GM20000 (cell line): ENCODE measurements at places on chromosomes 16 and 17.

- DNase-seq = peak; percentile 5
These were observed 1.5 kb downstream of the CD68 start for GRCh38 chr17:7580604-7581575.

- DNase-seq = no peak
These were observed 85.9 kb upstream of the FOXF1 start for GRCh38 chr16:86424398-86424797.

DNA sequence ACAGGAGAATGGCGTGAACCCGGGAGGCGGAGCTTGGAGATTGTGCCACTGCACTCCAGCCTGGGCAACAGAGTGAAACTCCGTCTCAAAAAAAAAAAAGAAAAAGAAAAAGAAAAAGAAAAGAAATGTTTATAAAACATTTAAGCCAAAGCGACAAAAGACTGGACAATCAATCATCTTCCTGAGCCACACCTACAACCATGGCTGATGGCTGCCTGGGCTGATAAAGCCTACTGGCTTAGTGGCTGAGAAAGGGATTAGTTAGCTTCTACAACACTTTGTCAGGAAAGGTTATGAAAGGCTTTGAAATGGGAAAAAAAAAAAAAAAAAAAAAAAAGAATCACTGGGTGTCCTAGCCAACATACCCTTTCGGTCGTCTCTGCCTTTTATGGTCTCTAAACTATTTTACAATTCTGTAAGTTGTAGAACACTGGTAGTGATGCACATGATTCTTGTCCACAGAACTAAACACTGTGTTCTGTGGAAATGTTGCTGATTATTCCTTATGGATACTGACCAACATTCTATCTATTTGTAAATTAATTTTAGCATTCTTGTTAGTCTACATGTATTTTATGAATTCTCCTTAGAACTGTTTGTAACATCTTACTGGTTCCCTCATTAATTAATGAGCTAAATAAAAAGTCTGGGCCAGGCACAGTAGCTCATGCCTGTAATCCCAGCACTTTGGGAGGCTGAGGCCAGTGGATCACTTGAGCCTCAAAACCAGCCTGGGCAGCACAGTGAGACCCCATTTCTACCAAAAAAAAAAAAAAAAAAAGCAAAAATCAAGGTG is 45.5 kb downstream of the ZZEF1 start:
- no peak for DNase-seq

GRCh38 chr16:59021751-59022150 is 287.6 kb upstream of the GOT2 start:
- no peak for DNase-seq

- no peak for DNase-seq
These were observed 77.8 kb downstream of the WWP2 start for GRCh38 chr16:69839798-69840409.

GRCh38 chr16:8109510-8110369 is 480.6 kb downstream of the TMEM114 start:
- DNase-seq = no peak

- DNase-seq = peak; percentile 75
These were observed 1.7 kb upstream of the RRAD start for GRCh38 chr16:66926961-66927436.

DNA sequence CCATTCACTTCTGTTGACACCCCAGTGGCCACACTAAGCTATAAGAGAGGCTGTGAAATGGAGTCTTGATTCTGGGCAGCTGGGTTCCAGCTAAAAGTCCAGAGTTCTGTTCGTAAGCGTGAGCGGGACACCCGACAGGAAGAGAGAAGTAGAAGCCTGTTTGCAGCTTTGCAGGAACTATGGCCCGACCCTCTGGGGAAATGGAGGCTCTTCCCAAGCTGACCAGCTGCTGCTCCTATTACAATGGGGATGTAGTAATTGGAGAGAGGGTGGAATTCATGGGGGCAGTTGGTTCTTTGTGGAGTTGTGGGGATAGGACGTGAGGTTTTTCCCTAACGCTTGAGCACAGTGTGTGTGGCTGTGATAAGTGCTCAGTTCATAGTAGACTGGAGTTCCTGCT is 28.4 kb downstream of the UBALD1 start:
- DNase-seq = no peak

GRCh38 chr16:85104147-85104546 is 8.1 kb downstream of the CIBAR2 start:
- no peak for DNase-seq

GRCh38 chr17:79220713-79221291 is 146.2 kb downstream of the ENGASE start:
- DNase-seq = no peak

DNA sequence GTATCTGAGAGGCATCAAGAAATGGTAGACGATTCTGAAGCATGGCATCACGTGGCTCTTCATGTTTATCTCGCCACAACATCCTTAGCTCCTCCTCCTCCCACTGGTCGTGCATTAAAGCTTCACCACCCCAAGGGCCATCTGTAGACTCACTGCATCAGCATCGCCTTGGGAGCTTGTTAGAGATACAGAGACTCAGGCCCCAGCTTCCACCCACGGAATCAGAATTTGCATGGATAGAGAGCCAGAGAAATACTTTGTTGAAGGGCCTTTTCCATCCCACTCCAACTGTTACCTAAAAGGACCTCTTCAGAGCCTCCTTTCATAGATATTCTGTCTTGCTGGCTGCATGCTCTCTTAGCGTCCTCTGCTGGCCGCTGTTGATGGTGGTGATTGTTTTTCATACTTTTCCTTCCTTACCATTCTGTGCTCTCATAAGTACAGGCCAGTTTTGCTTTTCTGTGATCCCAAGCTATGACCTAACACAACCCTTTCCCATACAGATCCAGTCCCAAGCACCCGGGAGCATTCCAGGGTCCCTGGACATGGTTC is 1049.4 kb upstream of the EEF2KMT start:
- DNase-seq = no peak

- no peak for DNase-seq
These were observed 68.5 kb downstream of the BRIP1 start for GRCh38 chr17:61794792-61795191.

DNA sequence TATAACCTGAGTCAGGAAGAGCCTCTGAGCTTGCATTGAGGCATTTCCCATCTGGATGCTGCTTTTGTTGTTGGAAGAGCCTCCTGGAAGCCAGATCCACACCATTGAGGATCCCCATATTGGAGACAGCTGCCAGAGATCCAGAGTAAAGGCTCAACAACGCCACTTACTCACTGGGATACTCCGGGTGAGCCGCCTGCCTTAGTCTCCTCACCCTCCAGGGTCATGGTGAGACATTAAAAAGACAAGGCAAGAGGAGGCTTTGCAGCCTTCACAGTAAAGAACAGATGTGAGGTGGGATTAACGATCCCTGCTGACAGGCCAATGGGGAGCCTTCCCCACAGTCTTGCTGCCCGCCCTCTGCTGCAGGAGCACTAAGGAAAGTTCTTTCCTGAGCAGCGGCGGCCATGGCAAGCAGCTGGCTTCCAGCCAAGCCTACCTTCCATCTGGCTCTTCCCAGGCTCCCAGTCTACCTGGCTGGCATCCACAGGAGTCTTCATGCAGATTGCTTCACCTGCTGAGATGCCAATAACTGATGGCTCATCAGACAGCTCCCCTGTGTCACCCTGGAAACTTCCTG is 198.5 kb downstream of the CYLD start:
- DNase-seq = no peak

- DNase-seq = no peak
These were observed 958.1 kb downstream of the KCNJ2 start for GRCh38 chr17:71127416-71127815.

GRCh38 chr16:57878586-57878985 is 76.3 kb upstream of the KIFC3 start:
- DNase-seq = peak; percentile 19

DNA sequence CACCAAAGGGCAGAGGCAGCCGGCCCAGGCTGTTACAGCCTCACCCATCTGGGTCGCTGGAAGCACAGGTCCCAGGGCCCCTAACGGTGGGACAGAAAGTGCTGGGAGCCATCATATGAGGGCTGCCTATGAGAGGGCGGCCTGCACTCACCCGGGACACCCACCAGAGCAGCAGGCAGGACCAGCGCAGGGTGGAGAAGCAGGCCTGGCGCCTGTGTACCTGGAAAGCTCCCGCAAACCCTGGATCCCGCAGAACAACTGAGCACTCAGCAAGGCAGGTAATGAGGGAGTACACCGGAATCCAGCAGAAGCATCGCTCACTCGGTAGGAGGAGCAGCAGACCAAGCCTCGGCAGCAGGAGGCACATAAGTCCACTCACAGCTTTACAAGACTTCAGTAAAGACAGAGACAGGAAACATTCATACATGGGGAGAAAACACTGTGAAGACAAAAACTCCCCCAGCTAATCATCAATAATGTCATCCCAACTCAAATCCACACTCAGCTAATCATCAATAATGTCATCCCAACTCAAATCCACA is 31.5 kb upstream of the C16orf95 start:
- DNase-seq = no peak

- DNase-seq = peak; percentile 72
These were observed 2.2 kb downstream of the SNN start for GRCh38 chr16:11670171-11671131.

GRCh38 chr17:56602292-56603130 is 9.0 kb downstream of the NOG start:
- no peak for DNase-seq

- DNase-seq = no peak
These were observed 154.3 kb downstream of the KATNIP start for GRCh38 chr16:27704252-27704651.

GRCh38 chr17:9805769-9806168 is 14.4 kb upstream of the DHRS7C start:
- DNase-seq = no peak

DNA sequence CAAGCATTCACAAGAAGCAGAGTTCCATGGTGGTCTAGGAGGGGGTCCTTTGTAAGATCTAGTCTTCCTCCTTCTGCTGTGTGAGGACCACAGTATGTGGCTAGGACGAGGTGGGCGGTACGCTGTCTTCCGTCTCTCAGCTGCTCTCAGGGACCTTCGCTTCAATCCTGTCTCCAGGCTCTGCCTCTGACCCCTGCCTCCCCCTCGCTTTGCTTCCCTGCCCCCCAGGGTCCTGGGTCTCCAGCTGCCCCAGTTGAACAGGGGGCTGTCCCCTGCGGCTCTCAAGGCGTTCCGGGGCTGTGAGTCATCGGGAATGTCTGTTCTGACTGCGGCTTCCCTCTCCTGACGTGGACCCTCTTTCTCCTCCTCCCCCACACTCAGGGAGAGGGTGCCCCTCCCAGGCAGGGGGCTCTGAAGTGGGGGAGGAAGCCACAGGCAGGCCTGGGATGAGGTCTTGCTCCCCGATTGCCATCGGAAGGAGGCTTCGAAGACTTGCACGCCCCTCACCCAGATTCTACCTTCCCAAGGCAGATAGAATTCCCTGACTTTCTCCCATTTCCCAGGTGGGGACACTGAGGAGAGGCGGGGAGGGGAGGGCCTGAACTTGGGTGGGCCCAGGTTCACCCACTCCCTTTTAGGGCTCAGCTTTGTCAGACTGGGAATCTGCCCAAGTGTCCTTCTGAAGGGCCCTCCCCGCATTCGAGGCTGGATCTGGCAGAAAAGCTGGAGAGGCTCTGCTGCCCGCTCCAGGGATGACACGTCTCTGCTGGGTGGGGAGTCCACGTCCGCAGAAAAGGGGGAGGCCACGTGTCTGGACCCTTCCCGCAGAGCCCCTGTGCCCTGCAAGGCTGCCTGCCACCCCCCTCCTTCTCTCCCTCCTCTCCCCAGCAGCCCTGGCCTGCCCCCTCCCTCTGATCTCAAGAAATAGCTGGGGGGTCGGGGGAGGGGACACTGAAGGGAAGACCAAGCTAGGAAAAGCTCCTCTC is 9.1 kb upstream of the COL1A1 start:
- no peak for DNase-seq

DNA sequence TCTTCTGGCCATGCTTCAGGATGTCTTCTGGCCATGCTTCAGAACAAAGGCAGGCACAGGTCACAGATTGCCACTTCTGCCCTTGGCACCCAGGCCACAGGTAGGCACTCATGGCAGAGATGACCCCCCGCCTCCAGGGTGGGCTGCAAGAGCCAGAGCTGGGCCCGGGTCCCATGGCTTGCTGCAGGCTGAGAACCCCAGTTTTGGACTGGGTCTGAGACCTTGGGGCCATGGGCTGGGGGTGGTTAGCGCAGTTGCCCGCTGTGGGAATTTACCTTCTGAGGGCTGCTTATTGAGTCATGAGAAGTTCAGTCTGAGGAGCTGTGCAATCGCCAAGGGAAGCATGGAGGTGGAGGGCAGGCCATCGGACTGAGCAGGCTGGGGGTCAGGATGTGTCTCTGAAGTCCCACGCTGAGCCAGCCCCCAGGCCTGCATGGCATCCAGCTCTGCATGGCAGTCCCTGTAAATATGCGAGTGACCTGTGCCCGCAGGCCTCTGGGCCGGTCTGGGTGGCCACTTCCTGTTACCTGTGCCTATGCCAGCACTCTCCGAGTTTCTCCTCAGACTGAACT is 1.7 kb downstream of the ANKRD13B start:
- no peak for DNase-seq

DNA sequence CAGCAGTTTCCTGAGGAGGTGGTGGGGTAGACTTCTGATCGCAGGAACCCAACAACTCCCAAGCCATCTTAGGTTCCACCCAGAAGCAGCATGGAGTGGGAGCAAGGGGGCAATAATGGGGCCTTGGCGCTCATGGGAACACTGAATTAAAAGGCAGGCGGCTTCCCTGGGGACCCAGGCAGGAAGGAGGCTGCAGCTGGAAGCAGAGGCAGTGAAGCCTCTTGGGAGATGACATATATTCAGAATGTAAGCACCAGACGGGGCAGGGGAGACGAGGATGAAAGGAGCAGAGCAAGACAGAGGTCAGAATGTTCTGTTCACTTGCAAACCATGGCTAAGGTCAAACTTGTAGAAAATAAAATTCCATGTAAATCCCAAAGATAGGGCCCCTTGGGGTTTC is 2.9 kb downstream of the HIGD1B start:
- DNase-seq = no peak

DNA sequence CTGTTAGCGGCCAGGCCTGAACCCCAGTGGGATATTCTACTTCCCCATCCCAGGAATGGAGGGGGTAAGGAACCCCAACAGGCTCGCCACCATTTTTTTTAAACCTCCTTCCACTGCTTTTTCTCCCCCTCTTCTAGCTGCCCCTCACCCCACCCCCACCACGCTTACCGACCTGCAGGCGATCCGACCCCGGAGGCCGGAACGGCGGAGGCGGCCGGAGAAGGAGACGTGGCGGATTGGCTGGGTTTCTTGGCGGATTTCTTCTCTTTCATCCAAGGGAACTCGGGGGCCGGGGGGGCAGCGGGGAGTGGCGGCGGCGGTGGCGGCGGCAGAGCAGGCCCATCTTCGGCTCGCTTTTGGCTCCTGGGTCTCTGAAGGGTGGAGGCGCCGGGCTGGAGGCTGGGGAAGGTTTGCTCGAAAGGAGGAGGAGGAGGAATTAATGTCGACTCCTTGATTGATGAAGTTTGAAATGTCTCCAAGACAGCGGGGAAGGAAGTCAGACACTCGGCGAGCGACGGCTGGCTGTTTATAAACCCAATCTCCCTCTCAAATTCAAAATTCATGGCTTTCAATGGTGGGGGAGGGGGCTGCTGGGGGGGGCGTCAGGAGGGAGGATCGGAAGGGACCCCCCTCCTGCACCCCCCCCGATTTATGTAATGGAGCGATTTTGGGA is 424 bp downstream of the HOXB2 start:
- DNase-seq = peak; percentile 73

GRCh38 chr17:39225308-39225958 is at the start of gene STAC2:
Gene STAC2, minus strand, starts transcription at chr17:39225945. Its CDS starts 443 bp downstream, at chr17:39225502.
- DNase-seq = no peak
